ENCODE measurements at places on chromosomes 1 and 21.

DNA sequence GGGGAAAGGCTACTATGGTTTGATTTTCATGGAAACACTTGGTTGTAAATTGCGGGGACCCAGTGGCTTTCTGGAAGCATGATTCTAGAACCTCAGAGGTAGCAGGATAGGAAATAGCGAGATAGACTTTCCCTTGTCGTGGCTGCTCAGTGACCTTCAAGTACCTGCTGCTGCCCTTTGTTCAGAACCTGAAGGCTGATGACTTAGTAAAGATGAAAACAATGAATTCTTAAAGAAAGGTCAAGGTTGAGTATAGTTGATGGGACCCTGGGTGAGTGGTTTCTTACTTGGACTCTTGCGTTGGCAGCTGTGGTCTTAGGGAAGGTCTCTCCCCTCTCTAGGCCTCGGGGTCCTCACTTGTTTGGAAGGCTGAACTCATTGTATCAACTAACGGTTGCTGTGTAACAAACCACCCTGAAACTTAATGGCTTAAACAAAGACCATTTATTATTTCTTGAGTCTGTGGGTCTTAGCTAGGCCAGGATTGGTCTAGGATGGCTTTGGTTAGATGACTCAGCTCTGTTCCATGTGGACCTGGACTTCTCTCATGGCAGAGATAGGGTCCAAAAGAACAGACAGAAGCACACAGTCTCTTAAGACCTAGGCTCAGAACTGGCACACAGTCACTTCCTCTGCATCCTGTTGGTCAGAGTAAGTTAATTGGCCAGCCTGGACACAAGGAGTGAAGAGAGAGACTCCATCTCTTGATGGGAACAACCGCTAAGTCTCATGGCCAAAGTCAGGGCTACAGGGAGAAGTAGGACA lies 89.2 kb upstream of the SELENON start:
- DNase-seq = no peak

DNA sequence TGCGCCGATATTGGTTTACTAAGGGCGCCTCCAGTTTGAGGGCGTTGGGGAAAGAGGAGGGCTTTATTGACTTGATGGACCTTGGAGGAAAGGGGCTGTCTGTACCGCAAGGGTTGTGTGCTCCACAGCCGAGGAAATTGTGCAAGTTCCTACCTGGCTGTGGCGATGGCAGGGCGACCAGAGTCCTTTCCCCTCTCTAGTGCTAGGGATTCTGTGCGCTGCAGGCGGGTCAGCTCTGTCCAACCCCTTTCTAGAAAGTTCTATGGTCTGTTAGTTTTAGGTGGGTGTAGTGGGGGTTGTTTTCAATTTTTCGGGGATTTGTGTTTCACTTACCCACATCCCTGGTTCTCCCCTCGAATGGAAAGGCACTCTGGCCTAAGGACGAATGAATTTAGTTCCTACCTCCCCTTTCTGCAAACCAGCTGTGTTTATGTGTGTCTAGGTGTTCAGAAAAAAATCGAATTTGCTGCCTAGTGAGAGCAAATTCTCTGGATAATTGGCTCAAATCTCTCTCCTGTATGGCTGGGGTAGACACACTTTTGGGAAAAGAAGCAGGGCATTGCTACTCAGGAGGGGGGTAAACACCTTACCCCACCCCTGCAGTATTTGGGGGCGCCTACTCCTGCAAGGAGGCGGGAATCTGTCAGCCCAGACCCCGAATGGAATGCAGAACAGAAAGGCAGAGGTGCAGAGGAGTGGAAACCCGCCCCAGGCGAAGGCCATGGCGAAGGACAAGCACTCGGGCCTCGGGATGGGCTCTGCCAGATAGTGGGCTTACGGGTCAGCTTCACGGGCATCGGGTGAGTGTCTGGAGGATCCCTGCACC lies 2.0 kb downstream of the DMBX1 start:
- DNase-seq = no peak

GRCh38 chr1:84020151-84020550 lies 21.2 kb upstream of the TTLL7 start:
- DNase-seq = no peak

GRCh38 chr1:6868660-6869380 lies 83.6 kb downstream of the CAMTA1 start:
- no peak for DNase-seq

GRCh38 chr1:245008761-245009160 lies 144.4 kb upstream of the HNRNPU start:
- no peak for DNase-seq

DNA sequence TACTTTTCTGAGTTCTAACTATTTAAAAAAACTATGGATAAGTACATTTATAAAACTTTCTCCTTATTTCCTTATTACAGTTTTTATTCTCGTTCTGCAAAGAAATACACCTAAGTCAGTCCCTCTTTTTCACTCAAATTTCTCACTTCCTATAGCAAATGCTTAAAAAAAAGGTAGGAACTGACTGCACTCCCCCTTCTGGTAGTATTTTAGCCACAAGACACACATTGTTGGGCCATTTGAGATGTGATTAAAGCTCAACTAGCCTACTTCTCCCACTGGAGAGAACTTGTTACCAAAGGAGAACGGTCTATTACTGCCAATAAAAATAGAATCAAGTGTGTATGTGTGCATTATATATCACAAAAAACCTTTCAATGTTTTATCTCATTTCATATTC lies 521.9 kb upstream of the PRMT6 start:
- DNase-seq = no peak

- no peak for DNase-seq
Observed at GRCh38 chr1:159839116-159839849, 12.6 kb downstream of the SLAMF8 start.

- no peak for DNase-seq
Observed at GRCh38 chr1:203791498-203791897, 3.9 kb upstream of the ZBED6 start.

- no peak for DNase-seq
Observed at GRCh38 chr1:171245458-171246064, 2.7 kb upstream of the FMO1 start.

DNA sequence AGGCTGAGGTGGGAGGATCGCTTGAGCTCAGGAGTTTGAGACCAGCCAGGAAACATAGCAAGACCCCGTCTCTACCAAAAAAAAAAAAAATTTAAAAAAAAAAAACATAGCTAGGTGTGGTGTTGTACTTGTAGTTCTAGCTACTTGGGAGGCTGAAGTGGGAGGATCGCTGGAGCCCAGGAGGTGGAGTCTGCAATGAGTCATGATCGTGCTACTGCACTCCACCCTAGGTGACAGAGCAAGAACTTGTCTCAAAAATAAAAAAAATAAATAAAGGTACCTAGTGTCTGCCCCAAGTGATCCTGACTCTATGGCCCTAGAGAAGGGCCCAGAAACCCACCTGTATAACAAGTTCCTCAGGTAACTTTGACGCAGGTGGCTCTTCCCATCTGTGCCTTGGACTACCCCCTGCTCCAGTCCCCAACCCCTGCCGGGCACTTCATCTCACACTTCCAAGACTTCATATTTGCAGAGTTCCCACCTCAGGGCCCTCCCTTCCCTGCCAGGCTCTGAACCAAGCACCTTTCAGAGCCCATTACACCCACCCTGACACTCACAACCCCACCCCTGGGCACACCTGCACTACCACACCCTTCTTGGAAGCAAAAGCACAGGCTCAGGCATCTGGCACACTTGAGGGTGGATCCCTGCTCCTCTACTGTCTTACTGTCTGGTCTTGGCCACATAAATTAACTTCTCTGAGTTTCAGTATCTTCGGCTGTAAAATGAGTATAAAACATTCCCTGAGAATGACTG lies 80.2 kb upstream of the KLHDC7A start:
- DNase-seq = no peak

DNA sequence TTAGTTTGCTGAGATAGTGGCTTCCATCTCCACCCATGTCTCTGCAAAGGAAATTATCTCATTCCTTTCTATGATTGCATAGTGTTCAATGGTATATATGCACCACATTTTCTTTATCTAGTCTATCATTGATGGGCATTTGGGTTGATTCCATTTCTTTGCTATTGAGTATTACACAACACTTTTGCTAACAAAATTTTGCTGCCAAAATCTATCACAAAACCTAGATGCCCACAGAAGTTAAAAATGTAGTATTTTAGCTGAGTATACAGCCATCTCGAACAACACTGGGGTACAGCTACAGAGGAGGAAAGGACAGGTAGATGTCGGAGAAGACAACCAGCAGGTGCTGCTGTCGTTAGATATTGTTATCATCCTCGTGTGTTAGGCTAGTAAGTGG lies 67.7 kb downstream of the LBR start:
- no peak for DNase-seq

DNA sequence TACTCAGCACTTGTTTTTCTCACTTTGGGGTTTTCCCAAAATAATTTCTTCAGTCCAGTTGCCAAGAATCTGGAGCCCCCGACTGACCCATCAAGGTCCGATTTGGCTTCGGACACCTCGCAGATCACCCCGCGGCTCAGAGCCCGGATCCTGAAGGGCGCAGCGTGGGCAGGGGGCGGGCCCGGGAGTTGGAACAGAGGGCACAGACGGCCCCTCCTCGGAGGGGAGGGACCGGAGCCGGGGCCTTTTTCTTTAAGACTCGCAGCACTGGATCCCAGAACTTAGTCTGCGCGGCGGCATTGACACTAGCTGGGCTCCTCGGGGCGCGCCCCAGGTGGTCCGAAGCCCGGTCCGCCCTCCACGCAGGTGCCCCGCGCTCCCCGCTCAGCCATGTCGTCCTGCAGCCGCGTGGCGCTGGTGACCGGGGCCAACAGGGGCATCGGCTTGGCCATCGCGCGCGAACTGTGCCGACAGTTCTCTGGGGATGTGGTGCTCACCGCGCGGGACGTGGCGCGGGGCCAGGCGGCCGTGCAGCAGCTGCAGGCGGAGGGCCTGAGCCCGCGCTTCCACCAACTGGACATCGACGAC lies at the start of gene CBR3:
CBR3 (plus strand) TSS at position 277 of the 588 bp plus-strand sequence; CDS start at position 391, 114 bp downstream.
- DNase-seq = peak; percentile 60

GRCh38 chr1:155884031-155884960 lies 24.9 kb downstream of the SYT11 start:
- no peak for DNase-seq

GRCh38 chr1:7278827-7279765 lies 492.0 kb upstream of the VAMP3 start:
- DNase-seq = no peak

GRCh38 chr1:164562947-164563520 lies 4.0 kb downstream of the PBX1 start:
- DNase-seq = no peak

DNA sequence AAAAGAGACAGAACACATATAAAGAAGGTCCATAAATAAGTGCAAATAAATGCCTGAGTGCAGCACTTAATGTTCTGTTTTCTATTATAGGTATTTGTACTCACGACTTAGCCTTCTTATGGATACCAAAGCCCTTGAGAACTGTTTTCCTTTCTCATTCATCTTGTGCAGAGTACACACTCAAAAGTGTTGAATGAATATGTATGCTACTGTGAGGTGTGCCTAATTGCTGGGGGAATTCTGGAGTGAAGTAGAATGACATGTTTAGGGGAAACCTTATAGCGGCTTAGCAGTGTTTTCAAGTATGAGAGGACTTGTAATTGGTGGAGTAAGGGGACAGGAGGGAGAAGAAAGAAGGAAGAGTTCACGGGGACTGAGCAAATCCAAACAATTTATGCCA lies 157.6 kb downstream of the CACNA1E start:
- no peak for DNase-seq

All from stimulated activated CD4-positive, alpha-beta T cell treated with anti-CD3 and anti-CD28 coated beads, Interleukin-1b, Interleukin-23, amount 100 ng/mL, for 4 hours (primary cell).